PC-3 (cell line): ENCODE measurements at places on chromosomes 5 and 9.

- DNase-seq: no peak
Observed at GRCh38 chr5:143170104-143170503, 233.4 kb downstream of the NR3C1 start.

DNA sequence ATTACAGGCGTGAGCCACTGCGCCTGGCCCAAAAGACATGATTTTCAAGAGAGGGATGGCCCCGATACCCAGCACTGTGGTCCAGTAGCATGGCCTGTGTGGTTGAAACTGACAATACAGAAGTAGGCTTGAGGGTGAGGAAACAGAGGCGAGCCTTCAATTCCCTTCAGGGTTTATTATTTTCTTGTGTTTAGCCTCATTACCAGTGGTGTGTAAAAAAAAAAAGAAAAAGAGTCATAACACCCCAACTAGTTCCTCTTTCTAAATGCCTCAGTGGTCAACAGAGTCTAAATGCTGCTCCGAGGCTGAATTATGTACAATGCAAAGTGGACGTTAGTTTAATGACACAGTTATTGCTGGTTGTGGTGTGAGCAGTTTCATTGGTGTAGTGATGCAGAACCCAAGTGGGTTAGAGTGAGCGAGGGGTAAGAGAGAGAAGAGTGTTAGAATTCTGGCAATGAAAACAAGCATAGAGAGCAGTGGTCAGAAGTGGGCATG lies 58.8 kb downstream of the SNX30 start:
- DNase-seq: no peak

- peak; percentile 47 for DNase-seq
Observed at GRCh38 chr9:36625006-36625615, 52.4 kb downstream of the MELK start.

GRCh38 chr9:105883847-105884246 lies 189.5 kb downstream of the TMEM38B start:
- DNase-seq: no peak

DNA sequence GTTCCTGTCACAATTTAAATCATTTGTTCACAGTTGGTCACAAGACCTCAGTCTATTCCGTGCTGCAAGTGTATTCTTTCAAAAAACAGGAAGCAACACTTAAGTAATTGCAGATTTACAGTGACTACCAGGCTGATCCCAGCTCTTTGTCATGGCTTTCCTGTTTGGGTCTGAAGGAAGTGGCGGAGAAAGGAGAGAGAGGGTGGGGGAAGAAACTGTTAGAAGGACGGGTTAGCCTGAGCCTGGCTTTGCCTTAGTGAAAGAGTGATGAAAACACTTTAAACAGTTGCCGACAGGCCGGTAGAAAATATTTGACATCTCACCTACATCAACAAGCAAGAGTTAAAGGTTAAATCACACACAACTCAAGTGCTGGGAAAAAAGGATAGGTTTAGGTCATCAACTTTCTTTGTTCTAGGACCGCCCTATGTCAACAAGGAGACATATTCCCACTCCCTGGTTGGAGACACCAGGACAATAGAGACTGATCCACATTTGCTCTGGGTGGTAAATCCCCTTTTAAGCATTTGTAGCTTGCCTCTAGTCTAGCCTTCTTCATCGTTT lies 102.2 kb upstream of the DAB2 start:
- DNase-seq: no peak

DNA sequence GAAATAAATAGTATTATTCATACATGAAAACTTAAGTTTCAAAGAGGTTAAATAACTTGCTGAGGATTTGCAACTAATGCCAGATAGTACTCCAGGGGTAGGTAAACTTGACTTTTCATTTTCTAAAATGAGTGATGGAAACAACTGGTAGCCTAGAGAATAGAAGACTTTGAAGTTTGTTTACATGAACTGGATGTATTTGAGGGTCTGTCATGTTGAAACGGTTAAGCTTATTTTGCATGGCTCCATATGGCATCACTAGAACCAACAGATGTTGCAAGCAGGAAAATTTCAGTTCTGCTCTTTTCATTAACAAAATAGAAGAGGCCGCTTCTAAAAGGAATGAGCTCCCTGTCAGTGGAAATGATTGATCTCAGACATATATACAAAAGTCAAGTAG lies 105.1 kb upstream of the SGCD start:
- DNase-seq: no peak

DNA sequence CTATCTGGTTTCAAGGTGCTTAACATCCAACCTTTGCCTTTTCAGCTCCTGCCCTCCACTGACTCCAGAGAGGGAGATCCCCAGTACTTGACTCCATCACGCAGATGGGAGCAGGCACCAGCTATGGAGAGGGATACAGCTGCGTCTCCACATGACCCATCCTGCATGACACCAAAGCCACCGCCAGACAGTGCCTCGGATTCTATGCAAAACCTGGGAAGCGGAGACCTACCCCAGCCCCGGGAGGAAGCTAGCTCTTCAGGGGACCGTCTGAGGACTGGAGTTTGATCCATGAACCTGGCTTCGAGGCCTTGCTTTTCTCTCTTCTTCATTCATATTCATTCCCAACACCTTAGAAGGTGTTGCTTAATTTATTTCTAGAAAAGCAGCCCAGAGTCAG lies 24.8 kb downstream of the HRH2 start:
- DNase-seq: no peak
